ENCODE measurements at places on chromosomes 4 and X.
A peak's percentile ranks its signal among the peaks of the same experiment; 100 is the strongest.

- peak; percentile 41 for DNase-seq
Measured at GRCh38 chr4:5995901-5996623, 22.2 kb downstream of the C4orf50 start.

- DNase-seq: no peak
Measured at GRCh38 chrX:34072906-34073305, 59.2 kb downstream of the FAM47A start.

- no peak for DNase-seq
Measured at GRCh38 chr4:8579526-8580320, 469 bp upstream of the GPR78 start.

GRCh38 chrX:82676386-82676785 lies 831.7 kb upstream of the POU3F4 start:
- no peak for DNase-seq

GRCh38 chr4:42310358-42310757 lies 86.9 kb upstream of the SHISA3 start:
- DNase-seq: no peak

GRCh38 chr4:155703486-155704247 lies 37.0 kb downstream of the GUCY1A1 start:
- no peak for DNase-seq

DNA sequence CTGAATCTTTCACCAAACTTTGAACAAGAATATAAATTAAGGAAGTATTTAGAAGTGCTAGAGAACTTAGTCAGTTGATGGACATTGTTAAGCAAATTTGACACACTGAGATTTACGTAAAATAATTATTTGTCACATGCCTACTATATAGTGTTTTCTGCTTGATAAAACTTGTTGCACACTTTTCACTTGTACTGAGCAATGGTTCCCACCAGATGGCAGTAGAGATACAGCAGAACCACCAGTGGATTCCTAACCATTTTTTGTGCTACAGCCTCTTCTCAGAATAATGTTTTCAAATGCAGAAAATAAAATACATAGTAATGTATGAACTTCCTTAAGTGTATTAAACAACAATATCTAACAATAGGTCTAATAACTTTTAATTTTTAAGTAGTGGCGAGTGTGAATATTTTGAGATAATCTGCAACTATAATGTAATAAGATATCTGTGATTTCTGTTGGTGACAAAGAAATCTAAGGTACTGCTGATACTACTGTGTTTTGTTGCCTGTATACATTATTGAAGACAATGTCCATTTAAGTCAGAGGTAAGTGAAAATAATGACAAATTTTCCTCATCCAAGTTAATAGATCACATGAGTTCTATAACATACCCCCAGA lies 81.2 kb downstream of the APOOL start:
- no peak for DNase-seq

DNA sequence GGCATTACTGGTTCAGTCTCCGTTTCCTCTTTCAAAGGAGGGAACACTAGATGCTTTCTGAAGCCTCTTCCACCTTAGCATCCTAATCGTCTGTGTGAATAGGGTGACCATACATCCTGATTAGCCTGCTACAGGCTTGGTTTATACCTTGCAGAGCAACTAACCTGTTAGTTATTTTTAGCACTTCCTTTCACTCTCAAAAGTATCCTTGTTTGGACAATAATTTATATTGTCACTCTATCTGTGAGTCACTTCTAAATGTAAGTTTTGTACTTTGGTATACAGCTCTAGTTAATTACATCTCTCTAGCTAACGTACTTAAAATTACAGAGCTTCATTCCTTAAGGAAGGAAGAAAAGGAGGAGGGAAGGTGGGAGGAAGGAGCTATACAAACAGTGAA lies 174.5 kb downstream of the GPC3 start:
- DNase-seq: no peak

- DNase-seq: no peak
Measured at GRCh38 chrX:139200346-139200745, 330.2 kb upstream of the F9 start.

- DNase-seq: no peak
Measured at GRCh38 chrX:65874765-65875164, 165.1 kb downstream of the VSIG4 start.

- DNase-seq: no peak
Measured at GRCh38 chr4:122083989-122084388, 68.1 kb upstream of the BLTP1 start.

- peak; percentile 94 for DNase-seq
Measured at GRCh38 chr4:92305148-92305877, 1.5 kb downstream of the GRID2 start.

DNA sequence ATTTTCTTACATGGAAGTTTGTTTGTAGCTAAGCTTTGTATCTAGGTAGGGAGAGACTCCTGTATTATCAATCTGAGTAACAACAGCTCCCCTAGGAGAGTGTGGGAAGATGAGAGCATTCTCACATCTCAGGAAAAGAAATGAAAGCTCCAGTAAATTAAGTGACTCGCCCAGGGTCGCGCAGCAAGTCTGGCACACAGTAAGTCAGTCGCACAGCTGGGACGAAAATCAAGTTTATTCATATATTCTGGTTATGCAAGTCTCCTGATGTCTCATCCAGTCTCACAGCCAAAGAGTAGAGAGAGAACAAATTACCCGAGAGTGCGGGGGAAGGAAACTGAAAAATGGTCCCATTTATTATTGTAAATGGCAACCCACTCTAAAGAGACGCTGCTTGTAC lies 216.1 kb downstream of the STK32B start:
- DNase-seq: no peak

DNA sequence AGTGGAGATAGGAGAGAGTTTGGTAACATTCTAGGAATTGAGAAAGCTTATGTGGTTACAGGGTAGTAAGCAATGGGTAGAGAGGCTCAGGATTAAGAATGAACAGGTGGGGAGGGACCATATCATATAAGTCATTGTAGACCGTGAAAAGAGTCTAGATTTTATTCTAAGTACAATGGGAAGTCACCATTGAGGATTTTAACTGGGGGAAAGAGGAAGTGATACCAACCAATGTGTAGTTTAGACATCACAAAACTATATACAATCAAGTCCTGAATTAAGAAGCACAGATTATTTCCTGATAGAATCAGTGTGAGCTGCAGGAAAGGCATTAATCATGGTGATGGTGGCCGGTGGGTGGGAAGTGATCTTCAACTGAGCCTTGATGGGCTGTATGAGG lies 178.3 kb upstream of the ZIC3 start:
- DNase-seq: no peak

DNA sequence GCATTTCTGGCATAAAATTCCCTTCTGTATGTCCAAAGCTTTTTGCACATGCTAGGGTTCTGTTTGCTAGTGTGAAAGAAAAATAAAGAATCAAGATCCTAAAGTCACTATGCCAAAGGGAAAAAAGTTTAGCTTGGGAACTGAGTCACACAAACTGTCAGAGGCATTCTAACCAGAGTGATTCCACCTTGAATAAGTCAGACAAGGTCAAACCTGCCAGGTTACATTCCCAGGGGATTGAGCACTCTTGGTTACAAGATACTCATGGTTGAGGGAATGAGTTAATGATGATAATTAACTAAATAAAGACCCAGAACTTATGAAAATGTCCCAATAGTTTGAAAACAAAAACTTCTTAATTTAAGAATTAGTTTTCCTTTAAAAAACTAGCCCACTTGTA lies 13.7 kb upstream of the UGT2B17 start:
- no peak for DNase-seq

- no peak for DNase-seq
Measured at GRCh38 chrX:16063921-16064320, 59.4 kb upstream of the GRPR start.

DNA sequence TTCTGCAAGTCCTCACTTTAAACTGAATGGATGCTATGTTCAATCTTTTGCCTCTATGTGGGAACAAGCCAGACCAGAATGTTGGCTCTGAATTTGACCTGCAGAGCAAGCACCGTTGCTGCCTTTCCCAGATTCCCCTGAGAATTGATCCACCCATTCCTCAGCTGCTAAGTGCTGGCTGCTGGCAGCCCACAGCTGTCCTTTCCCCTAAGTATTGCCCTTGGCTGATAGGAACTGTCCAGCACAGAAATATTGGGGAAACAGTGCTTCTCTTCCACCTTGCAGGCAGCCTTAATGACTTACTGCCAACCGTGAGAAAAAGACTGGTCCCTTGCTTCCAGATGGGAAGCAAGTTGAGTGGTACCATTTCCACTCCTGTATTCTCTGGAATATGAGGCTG lies 475.9 kb downstream of the PDHA2 start:
- no peak for DNase-seq

- no peak for DNase-seq
Measured at GRCh38 chr4:85512446-85513205, 37.7 kb downstream of the ARHGAP24 start.

GRCh38 chrX:131650637-131651410 lies 107.0 kb downstream of the OR13H1 start:
- DNase-seq: no peak

GRCh38 chr4:188214861-188215260 lies 75.6 kb downstream of the TRIML1 start:
- no peak for DNase-seq

- no peak for DNase-seq
Measured at GRCh38 chrX:101482296-101482695, 3.0 kb upstream of the ARMCX4 start.

- DNase-seq: no peak
Measured at GRCh38 chr4:85527815-85528214, 52.9 kb downstream of the ARHGAP24 start.

DNA sequence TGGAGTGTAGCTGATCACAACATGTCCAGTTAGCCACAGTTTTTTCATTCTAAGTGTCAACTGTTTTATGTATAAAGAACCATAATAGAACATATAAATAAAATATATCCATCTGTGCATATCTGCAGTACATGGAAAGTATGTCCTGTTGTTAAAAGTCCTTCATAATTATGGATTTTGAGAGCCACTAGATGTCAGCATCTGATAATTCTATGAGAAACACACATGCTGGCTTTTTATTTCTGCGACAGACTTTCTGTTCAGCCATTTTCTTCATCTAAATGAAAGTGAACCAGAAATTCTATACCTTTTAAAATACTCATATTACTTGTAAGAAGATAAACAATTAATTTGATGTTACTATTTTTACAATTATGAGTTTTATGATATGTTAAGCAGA lies 251.5 kb downstream of the GPM6A start:
- no peak for DNase-seq

GRCh38 chrX:10759141-10759799 lies 138.9 kb upstream of the MID1 start:
- no peak for DNase-seq

DNA sequence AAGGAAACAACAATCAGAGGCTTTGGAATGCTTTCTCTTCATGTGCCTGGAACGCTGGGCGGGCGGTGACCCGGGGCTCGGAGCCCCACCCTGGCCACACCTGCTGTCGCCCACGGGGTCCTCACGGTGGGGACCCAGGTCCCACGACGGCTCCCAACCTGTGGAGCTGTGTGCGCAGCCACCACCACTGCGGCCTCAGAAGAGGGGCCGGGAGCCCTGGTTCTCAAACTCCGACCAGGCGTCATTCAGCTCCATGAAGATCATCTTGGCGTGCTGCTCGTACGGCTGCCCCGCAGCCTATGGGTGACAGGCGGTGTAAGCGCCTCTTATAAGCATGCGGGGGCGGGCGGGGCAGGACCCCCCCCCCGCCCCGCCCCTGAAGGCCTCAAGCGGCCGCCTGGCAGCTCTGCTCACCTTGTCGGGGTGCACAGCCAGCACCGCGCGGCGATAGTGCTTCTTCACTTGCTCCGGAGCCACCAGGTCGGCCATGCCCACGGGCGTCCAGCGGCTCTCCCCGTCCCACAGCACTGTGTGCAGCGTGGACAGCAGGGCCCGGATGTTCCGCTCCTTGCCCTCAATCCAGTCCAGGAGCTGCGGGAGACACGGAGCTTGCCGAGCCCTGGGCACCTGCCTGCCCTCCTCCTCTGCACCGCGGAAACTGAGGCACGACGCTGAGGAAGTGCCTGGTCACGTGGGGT lies 23.7 kb upstream of the CPLX1 start:
- DNase-seq: no peak

- no peak for DNase-seq
Measured at GRCh38 chr4:52299120-52299519, 248.0 kb downstream of the SPATA18 start.

GRCh38 chr4:25030277-25031076 lies at the start of gene LGI2:
LGI2 (minus strand) TSS chr4:25030946; CDS start chr4:25030693, 253 bp downstream.
- no peak for DNase-seq

DNA sequence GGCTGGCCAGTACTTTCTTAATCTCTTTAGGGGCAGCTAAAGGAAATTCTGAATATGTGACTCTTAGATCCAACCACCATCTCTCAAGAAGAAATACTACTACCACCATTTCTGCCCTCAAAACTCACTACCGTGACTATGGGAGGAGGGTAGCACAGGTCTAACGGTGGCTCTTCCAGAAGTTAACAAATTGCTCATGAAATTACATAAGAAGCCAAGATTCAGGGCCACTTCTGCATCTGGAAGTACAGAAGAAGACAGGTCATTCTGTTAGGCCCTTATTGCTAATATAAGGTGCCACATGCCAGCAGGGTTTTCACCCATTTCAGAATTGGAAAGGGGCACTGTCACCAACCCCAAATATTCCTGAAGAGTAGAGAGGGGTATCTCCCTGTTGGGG lies 19.6 kb upstream of the NKRF start:
- no peak for DNase-seq

DNA sequence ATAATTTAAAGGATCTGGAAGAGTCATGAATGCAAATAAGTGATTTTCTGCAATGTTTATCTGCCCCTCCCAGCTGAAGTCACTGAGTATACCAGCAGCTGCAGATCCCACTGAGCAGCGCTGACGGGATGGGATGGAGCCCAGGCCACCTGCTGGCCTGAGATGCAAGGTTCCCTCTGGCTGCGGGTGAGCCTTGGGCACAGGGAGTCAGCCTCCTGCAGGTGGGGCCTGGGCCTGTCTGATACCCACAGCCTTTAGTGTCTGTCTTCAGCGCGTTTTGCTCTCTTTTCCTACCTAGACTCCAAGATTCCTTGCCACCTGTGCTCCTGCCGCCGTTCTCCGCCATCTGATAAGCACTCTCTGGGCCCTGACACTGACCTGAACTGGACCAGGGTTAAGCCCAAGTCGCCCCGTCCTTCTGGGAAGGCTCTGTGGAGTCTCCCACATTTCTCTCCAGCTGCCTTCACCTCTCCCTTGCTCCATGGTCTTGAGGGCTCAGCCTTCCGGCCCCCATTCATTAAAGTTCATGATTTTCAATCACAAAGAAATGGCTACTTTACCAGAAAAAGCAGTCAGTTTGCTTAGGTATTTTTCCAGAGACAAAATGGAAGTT lies 223.1 kb upstream of the FAT1 start:
- peak; percentile 60 for DNase-seq
